ENCODE measurements at places on chromosomes 7 and 10. TPM values are rescaled to one million over a fixed set of nuclear protein-coding genes. Genes with fewer than 3 reads are reported as not detected.

WDR91 gene
- 14.9 TPM for total RNA-seq

PRKCQ gene
- total RNA-seq: not detected

DNA sequence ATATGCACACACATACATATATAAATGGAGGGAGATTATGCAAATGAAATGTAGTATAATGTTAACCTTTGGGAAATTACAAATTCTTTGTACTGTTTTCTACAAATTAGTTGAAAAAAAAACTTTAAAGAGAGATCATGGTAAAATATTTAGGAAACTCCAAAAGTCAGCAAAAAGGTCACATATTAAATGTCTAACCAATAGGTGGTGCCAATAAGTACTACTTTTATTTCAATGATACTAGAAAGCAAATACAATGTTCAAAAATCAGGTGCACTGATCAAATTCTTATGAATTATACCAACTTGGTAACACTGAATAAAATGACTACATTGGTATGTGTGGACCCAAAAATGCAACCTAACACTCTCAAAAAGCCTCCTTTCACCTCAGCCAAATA, 276.9 kb downstream of the DOCK4 start:
- no peak for DNase-seq
- no peaks in the 10 kb centered on the region for H3K4me1 ChIP-seq
- H3K27ac ChIP-seq: no peak overlapping the region
- no peak overlapping the region for H3K4me3 ChIP-seq
- H3K27me3 ChIP-seq: no peaks in the 10 kb centered on the region

DNA sequence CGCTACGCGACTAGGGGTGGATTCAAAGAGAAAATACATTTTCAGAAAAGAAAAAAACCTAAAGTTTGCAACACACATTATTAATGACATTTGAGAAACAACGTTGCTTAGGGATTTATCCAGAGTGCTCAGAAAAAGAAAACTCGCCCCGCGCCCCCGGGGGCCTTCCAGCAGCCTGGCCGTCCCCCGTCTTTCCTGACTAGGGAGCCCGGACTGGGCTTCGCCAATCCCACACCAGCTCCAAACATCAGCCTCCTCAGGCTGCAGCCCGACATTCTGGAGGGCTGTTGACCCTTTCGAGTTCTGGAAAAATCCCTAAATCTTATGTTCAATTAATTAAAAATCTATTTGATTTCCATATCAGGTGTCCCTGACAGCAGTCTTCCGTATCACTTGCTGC, 48.6 kb downstream of the CLEC2L start:
- no peaks in the 10 kb centered on the region for H3K4me1 ChIP-seq
- DNase-seq: peak; percentile 5
- no peaks in the 10 kb centered on the region for H3K27me3 ChIP-seq
- no peak overlapping the region for H3K27ac ChIP-seq
- H3K4me3 ChIP-seq: no peak overlapping the region

GRCh38 chr10:30828680-30829079, 199.1 kb upstream of the LYZL2 start:
- peaks cover 4% of the 10 kb centered on the region for H3K4me1 ChIP-seq
- DNase-seq: no peak
- no peaks in the 10 kb centered on the region for H3K36me3 ChIP-seq
- no peak overlapping the region for H3K4me3 ChIP-seq
- H3K27ac ChIP-seq: peak overlapping the region; percentile 69

ETV1 gene
- total RNA-seq: 35.3 TPM

MSMB gene
- not detected for total RNA-seq

LFNG gene
- total RNA-seq: 30.5 TPM

DNA sequence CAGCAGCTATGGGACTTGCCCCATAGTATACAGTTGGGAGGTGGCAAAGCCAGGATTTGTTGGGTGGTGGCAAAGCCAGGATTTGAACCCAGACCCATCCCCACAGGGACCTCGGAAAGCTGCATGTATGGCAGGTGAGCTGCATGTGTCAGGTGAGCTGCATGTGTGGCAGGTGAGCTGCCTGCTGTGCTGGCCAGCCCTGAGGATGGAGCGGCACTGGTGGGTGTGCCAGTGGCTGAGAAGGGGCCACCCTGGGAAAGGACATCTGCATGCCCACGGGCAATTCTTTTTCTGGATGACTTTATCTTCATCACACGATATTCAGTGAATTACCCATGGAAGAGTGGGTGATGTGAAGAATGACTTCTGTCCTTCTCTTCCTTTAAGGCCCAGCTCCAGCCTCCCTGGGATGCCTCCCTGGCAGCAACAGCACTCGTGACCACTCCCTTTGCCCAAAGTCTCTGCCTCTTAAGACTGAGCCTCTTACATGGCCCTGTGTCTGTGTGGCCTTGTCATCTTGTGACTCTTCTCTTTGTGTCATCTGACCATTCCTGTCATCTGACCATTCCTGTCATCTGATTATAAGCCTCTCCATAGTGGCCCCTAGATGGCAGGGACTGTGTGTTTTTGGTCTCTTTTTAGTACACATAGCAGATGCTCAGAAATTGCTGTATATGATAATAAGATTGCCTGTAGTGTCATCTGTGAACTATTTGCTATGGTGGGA, 25.0 kb downstream of the CLEC2L start:
- no peak for DNase-seq
- no peak overlapping the region for H3K27ac ChIP-seq
- H3K4me3 ChIP-seq: no peak overlapping the region
- H3K27me3 ChIP-seq: no peaks in the 10 kb centered on the region
- no peaks in the 10 kb centered on the region for H3K4me1 ChIP-seq

- no peaks in the 10 kb centered on the region for H3K27me3 ChIP-seq
- no peaks in the 10 kb centered on the region for H3K36me3 ChIP-seq
- no peaks in the 10 kb centered on the region for H3K4me1 ChIP-seq
- H3K4me3 ChIP-seq: no peak overlapping the region
These were observed 14.0 kb upstream of the SLC18A2 start for GRCh38 chr10:117226813-117227451.

GRCh38 chr10:50536617-50537240, 87.0 kb downstream of the SGMS1 start:
- H3K27me3 ChIP-seq: no peaks in the 10 kb centered on the region
- no peak overlapping the region for H3K27ac ChIP-seq
- H3K36me3 ChIP-seq: no peaks in the 10 kb centered on the region
- no peak overlapping the region for H3K4me3 ChIP-seq
- H3K4me1 ChIP-seq: no peaks in the 10 kb centered on the region
- DNase-seq: no peak

GRCh38 chr10:128894641-128895040, 572.4 kb upstream of the MGMT start:
- no peaks in the 10 kb centered on the region for H3K27me3 ChIP-seq
- no peak for DNase-seq
- no peak overlapping the region for H3K27ac ChIP-seq
- no peak overlapping the region for H3K4me3 ChIP-seq
- no peaks in the 10 kb centered on the region for H3K4me1 ChIP-seq
- H3K36me3 ChIP-seq: no peaks in the 10 kb centered on the region

GIMAP1 gene
- 12.3 TPM for total RNA-seq

DNA sequence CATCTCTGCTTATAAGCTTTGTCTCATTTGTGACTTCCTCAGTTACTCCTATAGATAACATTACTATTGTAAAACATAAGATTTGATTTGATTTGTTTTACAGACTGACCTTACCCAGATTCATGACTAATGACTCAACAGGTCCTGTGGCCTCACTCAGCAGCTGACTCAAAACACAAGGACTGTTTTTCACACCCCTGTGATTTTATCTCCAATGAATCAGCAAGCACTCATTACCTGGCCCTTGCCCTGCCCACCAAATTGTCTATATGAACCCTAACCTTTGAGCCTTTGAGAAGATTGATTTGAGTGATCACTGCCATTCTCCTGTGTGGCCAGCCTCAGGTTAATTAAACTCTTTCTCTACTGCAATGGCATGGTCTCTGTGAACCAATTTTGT, 1064.6 kb upstream of the LRRTM3 start:
- DNase-seq: no peak
- no peaks in the 10 kb centered on the region for H3K27me3 ChIP-seq
- H3K4me1 ChIP-seq: no peaks in the 10 kb centered on the region
- H3K27ac ChIP-seq: no peak overlapping the region
- H3K36me3 ChIP-seq: no peaks in the 10 kb centered on the region

DNA sequence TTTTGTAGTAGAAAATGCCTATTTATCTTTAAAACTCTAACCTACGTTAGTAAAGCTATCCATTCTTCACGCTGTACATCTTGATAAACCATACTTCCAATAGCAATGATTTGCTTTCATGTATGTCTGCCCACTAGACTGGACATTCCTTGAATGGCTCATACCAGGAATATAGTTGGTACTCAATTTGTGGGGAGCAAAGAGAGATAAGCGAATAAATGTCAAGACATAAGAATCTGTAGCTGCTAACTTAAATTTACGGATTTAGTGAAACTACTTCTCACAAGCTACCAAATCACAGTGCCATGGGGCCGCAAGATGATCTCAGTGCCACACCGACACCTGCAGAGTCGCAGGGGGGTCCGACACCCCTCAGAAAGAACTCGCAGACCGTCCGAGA, 763 bp upstream of the RALA start:
- no peaks in the 10 kb centered on the region for H3K27me3 ChIP-seq
- peak overlapping the region; percentile 78 for H3K4me3 ChIP-seq
- H3K36me3 ChIP-seq: no peaks in the 10 kb centered on the region
- H3K4me1 ChIP-seq: peaks cover 4% of the 10 kb centered on the region
- DNase-seq: no peak

SPDYE2B gene
- total RNA-seq: not detected
